ENCODE measurements at places on chromosomes 6 and 20.
A peak's percentile ranks its signal among the peaks of the same experiment; 100 is the strongest.

DNA sequence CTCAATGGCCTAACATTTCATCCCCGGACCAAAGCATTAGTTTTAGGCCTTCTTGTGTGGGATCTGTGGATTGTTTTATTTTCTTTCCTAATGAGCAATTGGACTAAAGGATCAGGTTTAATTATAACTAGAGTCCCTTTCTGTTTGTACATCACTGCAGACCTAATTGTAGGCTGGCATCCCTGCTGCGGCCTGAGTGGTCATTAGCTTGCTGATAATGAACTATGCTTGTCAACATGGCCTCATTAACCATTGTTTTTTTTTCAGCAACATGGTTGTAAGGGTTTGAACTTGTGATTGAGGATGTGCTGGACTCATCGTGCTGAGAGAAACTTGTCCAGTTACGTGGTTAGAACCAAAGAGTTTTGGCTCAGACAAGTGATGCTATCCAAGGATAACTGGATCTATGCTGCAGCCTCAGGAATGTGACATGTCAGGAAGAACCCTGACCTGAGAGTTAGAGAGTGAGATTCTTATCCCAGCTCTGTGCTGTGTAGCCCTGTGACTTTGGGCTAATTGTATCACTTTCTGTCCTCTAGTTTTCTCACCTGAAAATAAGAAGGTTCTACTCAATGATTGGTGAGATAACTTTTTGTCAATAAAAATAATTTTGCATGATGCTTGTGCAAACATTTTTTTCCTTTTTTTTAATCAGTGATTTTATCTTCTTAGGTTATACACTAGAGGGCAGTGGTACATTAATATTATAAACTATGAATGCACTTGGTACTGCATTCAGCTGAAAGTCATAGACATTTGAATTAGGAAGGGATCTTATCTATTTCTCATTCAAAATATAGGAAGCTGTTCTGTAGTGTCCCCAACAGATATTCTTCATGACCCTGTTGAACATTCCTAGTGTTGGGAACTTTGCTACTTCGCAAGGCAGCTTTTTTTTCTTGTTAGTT is 140.9 kb downstream of the RNF144B start:
- DNase-seq: no peak

DNA sequence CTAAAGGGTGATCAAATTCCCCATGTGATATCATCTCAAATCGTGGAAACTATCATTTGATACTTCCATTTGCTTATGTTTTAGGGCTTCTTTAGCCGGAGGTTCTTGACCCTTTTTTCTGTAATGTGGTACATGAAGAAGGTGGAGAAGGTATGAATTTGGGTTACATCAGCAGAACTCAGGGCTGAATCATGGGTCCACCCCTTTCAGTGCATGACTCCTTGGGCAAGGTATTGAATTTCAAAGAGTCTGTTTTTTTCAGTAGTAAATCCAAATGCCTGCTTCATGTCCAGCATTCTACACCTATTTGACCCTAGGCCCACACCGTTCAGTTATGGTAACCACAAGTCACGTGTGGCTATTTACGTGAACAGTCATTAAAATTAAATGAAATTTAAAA is 30.6 kb upstream of the QKI start:
- DNase-seq: no peak

DNA sequence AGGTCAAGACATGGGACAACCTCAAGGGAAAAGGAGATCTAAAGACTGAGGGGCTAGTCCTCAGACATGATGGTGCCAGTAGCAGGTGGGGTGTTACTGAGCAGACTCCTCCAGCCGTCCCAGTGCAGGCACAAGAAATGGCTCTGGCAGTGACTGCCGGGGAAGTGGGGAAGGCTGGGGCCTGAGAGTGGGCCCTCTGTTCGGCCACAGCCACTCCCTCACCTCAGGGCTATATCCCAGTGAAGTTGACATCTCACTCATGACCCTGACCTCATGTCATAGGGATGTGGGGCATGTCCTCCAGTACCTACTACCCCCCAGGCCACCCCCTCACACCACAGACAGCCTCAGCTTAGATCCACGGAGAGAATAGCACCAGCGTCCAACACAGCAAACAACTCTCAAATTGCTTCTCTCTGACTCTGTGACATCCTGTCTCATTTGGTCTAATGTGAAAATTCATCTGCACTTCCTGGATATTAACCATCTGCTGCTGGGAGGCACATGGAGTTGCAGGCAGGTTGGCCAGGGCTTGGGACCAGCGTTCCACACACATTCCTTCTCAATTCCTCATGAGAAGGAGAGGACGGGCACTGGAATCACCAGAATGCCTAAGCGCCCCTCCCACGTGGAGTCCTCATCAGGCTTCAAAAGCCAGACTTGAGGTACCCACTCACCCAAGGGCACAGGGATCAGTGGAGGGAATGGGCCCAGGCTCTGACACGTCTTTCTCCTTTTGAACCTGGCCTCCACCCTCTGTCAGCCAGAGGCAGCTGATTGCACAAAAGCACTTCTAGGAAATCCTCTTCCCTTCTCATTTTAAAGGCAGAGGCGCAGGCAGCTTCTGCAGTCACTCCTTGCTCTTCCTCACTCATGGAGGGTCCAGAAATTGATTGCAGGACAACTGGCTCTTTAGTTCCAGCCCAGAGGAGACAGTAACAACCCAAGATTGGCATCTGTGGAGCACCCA is 163.6 kb upstream of the CST7 start:
- no peak for DNase-seq

- no peak for DNase-seq
Measured at GRCh38 chr6:170003027-170003426, 251.6 kb downstream of the ERMARD start.

- no peak for DNase-seq
Measured at GRCh38 chr6:125149256-125150144, 4.1 kb upstream of the TPD52L1 start.

- no peak for DNase-seq
Measured at GRCh38 chr20:47362361-47363219, 6.1 kb upstream of the ZMYND8 start.

- DNase-seq: no peak
Measured at GRCh38 chr20:9646375-9646774, 132.0 kb downstream of the LAMP5 start.

DNA sequence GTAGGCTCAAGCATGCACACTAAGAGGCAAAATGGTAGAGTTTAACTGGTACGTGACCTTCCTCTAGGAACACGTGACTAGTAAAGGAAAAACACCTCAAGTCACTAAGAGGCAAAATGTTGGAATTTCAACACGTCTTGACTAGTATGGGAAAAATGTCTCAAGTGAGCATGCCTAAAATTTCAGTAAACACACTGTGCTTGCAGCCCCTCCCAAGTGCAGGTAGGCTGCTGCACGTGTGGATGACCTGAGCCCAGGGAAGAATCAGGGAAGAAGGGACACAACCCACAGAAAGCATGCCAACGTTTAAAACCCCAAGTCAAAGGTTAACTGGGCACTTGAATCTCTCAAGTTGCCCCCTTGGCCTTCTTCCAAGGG is 162.2 kb downstream of the TENT5A start:
- no peak for DNase-seq

DNA sequence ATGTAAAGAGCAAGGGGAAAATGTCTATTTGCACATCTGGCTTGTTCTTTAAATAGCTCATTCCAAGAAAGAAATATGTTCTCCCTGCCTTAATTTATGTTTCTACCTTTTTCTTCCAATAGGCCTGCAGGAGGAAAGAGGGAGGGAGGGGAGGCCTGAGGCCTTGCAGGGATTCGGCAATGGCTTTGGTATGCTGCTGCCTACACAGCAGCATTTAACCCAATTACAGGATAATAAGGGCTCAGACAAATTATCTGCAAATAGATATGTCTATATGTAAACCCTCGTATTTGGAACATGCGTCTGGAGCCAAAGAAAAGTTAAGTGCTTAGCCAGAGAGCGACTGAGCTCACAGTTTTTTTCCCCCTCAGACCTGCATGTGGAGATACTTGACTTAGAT is 277.2 kb downstream of the CDC5L start:
- no peak for DNase-seq

- no peak for DNase-seq
Measured at GRCh38 chr6:155378724-155379123, 64.4 kb upstream of the TFB1M start.

GRCh38 chr6:23637296-23637695 is 488.7 kb upstream of the NRSN1 start:
- DNase-seq: no peak

GRCh38 chr6:4577406-4577805 is 198.8 kb upstream of the CDYL start:
- no peak for DNase-seq

DNA sequence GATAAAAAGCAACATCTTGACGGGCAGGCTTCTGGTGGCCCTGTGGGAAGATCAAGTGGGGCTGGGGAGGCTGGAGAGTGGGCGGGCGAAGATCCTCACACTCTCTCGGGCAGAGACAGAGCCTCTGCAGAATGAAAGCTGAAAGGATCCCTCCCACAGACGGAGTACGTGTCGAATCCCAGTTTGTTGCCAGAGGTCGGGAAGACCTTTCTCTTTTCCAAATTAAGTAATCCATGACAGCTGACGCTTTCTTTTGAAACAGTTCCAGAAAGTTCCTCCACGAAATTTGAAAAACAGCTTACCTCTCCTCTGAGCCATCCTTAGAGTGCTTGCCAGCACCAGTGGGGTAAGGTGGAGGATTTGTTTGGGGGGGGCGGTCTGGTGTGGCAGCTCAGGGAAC is 155.6 kb upstream of the SMLR1 start:
- DNase-seq: no peak

DNA sequence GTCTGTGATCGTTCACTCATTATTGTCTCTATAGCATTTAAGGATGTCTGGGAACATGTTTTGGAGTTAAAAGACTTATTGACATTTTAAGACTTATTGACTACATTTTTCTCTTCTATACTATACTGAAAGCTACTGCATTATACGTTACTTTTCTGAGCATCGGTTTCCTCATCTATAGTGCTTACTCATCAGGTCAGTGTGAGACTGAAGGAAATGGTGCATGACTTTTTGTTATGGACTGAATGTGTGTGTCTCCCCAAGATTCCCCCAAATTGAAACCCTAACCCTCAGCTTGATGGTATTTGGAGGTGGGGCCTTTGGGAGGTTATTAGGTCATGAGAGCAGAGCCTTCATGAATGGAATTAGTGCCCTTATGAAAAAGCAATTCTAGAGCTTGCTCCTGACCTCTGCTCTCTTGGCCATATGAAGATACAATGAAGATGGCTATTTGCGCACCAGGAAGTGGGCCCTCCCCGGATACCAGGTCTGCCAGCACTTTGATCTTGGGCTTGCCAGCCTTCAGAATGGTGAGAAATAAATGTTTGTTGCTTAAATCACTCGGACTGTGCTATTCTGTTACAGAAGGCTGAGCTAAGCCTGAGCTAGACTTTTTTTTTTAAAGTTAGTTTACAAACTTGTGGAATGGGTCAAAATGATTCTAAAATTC is 243.7 kb upstream of the RREB1 start:
- no peak for DNase-seq

- no peak for DNase-seq
Measured at GRCh38 chr6:21137700-21138335, 455.7 kb upstream of the SOX4 start.

- DNase-seq: no peak
Measured at GRCh38 chr6:165571721-165572132, 91.3 kb downstream of the PDE10A start.

DNA sequence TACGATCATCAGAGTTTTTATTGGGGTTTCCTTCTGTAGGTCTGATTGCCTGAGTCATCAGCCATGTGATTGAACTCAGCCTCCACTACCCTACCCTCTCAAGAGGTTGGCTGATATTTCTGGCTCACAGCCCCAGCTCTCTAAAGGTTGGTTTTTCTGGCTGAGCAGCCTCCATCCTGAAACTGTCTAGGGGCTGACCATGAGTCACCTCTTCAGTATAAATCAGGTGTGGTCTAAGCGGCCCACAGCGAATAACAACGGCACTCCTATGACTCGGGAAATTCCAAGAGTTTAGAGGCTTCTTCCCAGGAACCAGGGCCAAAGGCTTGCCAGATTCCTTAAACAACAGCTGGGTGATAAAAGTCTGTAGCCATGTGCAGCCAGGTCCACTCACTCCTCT is 115.5 kb downstream of the SOD2 start:
- DNase-seq: no peak

DNA sequence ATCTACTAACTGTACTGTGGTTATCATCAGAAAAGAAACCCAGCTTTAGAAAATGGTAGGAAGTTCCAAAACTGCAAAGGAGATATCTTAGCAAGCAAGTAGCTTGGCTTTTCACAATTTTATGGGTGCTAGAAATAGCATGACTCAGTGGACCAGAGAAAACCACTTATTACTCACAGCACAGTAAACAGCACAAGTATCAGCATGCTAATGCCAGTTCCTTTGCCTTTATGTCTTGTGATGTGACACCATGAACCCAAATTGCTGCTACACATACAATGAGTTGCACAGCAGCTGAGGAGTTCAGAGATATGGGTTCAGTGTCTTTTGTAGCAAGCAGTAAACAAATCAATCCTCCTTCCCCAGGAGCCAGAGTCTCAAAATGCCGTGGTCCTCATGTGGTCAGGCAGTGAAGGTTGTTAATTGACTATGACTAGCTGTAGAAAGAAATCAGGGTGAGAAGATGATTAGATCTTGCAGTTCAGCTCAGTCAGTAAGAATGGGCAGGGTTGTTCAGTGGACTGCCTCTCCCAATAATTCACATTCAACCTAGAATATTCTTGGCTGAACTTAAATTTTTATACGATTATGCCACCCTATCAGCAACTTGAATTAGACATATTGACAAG is 73.3 kb downstream of the OPRM1 start:
- no peak for DNase-seq

DNA sequence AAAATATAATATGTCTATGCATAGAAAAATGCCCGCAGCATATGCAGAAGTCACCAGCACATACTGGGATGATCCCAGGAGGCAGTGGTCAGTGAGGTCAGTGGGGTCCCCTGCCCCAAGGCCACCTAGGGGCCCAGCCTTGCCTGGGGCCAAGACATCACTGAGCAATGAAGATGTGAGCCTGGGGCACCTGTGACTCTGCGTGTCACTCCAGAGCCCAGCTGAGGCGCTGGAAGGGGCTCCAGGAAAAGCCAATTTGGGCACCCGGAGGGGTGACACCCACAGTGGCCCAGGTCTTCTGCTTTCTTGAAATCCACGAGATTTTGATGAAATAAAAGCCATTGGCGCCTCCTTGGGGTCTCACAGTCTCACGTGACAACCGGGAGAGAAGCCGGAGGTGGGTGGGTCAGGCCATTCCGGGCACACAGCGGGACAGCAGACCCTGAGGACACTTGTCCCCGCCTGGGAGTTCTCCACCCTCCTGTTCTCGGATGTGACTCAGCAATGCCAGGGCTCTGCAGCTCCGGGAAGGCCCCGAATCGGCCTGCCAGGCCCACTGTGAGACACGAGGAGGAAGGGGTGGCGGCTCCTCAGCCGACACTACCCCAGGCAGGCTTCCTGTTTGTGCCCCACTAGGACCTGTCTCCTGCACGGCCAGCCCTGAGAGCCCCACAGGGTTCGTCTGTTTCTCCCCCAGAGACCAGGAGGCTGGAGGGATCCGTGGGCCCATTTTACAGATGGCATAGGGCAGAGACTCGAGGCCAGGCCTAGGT is 24.4 kb upstream of the SLCO4A1 start:
- DNase-seq: peak; percentile 40

GRCh38 chr6:84752118-84752850 is 12.1 kb downstream of the TBX18 start:
- no peak for DNase-seq

Data from T-cell (primary cell).